ENCODE measurements at places on chromosomes 1 and 21. TPM values are rescaled to one million over a fixed set of nuclear protein-coding genes. Genes with fewer than 3 reads are reported as not detected.

DUSP12 gene
- 17.2 TPM for total RNA-seq

- DNase-seq, result peak; percentile 59
Measured at GRCh38 chr21:34986561-34987500, 62.3 kb downstream of the RUNX1 start.

DNA sequence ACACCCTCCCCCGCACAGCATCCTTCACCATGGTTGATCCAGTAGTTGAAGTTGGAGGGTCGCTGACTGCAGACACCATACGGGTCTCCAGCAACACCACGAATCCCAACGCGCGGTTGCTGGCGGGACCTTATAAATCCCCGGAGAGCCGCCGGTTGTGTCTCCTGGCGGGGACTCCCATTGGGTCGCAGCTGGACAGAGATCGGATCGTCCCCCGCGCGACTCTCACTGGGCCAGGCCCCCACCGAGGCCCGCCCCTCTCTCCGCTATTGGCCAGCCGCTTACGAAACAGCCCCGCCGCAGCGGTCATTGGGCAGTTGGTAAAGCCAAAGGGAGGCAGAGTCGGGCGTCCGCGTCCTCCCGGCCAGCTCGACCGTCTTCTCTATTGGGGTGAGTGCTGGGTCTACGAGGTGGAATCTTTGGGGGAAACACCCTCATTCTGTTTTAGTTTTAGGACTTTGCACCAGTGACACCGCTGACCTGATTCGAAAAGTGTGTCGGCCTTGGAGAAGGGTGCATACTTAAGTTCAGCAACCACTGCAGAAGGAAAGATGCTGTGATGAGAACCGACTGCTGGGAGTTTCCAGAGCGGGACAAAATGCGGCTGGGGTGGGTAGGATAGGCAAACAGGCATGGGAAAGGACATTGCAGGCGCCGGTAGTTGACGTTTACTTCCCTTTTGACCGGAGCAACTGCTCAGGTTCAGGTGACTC is 27.4 kb downstream of the RABIF start:
- peak; percentile 18 for DNase-seq

DNA sequence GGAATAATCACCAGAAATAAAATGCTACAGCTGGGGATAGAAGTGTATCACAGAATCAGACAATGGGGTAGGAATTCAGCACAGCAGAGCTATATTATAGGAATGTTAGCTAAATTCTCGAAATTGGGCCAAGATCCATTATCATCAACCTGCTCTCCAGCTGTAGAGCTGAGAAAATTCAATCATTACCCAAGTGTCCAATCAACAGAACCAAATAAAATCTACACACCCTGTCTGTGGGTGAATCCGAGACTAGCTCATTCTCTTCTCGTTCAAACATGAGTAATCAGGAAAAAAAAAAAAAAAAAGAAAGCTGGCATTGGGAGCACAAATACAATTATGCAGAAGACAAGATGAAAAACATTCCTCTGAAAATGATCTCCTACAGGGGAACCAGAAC is 119.2 kb downstream of the CDC7 start:
- DNase-seq, result no peak

- DNase-seq, result no peak
Measured at GRCh38 chr1:172145231-172145651, 275.2 kb upstream of the C1orf105 start.

GRCh38 chr1:28915031-28915895 is 894 bp downstream of the EPB41 start:
- DNase-seq, result peak; percentile 14

DNA sequence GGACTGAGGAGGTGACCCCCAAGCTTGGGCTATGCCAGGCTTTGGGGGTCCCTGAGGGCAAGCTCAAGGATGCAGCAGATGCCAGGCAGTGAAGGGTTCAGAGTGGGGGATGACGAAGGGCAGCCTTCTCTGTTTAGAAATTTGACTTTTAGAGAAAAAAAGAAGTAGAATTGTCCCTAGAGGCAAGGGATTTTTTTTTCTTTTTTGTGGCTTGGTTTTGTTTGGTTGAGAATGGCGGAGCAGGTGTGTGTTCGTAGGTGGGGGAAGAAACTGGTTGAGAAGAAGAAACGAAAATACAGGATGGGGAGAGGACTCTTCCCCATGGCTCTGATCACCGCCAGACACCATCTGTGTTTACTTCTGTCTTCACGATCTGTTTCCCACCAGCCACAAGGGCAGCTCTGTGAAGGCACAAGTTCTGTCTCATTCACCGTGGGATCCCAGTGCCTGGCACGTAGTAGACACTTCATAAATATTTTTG is 8.2 kb downstream of the PLA2G5 start:
- no peak for DNase-seq

- DNase-seq, result no peak
Measured at GRCh38 chr1:21495225-21495820, 13.9 kb upstream of the ALPL start.

- no peak for DNase-seq
Measured at GRCh38 chr1:229086686-229087085, 184.2 kb upstream of the RAB4A start.

- no peak for DNase-seq
Measured at GRCh38 chr1:183161391-183161790, 24.7 kb upstream of the LAMC2 start.

GRCh38 chr1:181033128-181033798 is 520 bp upstream of the MR1 start:
- DNase-seq, result no peak

DNA sequence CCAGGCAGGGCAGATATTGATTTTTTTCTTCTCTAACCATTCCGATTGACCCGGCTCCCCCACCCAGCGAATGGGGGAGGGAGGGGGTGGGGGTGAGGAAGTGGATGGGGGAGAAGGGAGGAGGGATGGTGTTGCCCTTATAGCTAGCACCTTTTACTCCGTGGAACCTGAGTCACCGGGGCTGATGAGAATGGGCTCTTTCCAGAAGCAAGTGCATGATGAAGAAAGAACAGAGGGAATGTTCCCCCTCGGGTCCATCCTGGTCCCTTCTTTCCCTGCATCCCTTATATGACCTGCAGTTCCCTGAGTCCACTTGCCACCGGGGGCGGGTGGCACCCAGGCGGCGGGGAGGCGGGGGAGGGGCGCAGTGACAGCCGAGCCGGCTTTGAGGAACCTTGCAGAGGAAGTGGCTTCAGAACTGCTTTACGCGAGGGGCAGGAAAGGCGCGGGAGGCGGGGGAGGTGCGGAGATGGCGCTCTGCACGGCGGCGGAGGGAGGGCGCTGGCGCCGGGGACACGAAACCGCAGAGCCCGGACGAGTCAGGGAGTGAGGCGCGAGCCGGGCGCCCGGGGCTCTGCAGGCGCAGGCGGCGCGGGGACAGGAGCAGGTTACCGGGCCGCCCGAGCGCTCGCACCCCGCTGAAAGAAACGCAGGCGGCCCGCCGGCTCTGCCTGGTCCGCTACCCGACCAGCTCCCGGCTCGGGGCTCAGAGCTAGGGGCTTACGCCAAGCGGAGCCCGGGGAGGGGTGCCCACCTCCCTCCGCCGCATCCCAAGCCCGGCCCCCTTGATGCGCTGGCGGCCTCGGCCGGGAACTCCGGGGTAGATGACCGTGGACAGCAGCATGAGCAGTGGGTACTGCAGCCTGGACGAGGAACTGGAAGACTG is 49.7 kb downstream of the RASSF5 start:
- DNase-seq, result peak; percentile 80
